ENCODE measurements at places on chromosomes 4 and X. TPM values are rescaled to one million over a fixed set of nuclear protein-coding genes. Genes with fewer than 3 reads are reported as not detected.

DNA sequence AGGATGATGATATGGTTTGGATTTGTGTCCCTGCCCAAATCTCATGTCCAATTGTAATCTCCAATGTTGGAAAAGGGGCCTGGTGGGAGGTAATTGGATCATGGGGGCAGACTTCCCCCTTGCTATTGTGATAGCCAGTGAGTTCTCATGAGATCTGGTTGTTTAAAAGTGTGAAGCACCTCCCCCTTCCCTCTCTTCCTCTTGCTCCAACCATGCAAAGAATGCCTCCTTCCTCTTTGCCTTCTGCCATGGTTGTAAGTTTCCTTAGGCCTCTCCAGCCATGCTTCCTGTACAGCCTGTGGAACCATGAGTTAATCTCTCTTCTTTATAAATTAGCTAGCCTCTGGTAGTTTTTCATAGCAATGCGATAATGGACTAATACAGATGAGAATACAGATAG, 19.7 kb upstream of the ALG13 start:
- no peak for DNase-seq

DNA sequence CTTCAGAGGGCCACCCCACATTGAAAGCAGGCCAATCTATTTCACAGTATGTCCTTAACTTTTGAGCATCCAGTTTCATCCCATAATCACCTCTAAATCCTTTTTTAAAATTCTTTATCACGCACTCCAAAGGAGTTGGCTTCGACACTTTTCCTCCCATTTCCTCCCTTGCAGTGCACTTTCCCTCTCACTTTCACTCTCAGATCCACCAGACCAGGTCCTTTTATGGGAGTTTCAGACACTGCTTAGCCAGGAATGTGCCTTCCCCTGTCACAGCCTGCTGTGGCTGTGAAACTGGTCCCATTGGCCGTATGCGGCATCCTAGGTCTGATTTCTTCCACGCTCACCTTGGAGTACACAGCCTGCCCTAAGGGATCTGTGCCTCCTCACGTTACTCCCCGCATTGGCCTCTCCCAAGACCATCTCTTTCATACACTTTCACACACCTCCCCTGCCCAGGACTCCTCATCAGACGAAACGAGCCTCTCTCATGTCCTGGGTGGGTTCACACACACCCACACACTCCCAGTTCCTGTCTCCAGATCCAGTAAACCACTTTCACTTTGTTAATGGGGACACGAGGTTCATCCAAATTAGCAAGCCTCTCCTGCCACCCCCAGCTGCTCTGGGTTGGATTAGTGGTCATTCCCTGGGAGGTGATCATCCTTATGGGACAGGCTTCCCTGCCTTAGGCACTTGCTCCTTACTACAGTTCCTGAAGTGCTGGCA, 10.0 kb upstream of the RHOXF2B start:
- DNase-seq, result no peak

GRCh38 chr4:165963621-165964020, 90.6 kb downstream of the TLL1 start:
- no peak for DNase-seq

- no peak for DNase-seq
Observed at GRCh38 chr4:89879215-89879614, 15.4 kb upstream of the MMRN1 start.

DNA sequence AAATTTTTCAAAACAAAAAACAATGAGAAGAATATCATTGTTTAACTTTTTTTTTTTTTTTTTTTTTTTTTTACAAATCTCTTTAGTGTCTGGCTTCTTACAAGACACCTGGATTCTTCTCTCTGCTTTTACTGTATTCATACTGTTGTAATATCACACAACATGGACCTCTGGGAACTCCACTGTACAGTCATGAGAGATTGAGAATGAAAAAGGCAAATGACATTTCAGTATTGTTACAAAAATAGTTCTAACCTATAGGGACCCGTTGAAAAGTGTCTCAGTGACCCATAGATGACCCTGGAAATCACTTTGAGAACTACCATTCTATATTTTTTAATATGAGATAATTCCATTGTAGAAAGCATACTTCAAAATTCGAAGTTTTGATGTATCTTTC, 124.4 kb downstream of the SLIT2 start:
- DNase-seq, result no peak

- peak; percentile 24 for DNase-seq
Observed at GRCh38 chr4:11565899-11566298, 137.2 kb upstream of the HS3ST1 start.

GRCh38 chr4:100742045-100742444, 224.2 kb upstream of the EMCN start:
- DNase-seq, result no peak

Gene TKTL1
- total RNA-seq, result 0.23 TPM

DNA sequence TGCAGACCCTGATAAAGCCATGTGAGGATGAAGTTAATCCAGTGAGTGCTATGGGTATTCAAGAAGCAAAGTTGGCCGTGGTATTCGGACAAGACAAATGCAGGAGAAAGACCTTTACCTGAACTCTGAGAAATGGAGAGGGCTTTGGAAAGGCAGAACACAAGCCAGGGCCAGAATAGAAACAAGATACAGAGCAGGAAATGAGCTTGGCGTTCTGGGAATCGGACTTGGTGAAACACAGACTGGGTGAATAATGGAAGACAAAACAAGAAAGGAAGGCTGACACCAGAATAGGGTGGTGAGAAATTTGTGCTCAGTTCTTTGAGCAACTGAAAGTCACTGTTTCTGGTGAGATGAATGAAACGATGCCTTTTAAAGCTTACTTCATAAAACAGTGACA, 83.3 kb downstream of the VEGFC start:
- DNase-seq, result no peak

- DNase-seq, result no peak
Observed at GRCh38 chrX:68249903-68250302, 183.4 kb downstream of the OPHN1 start.

DNA sequence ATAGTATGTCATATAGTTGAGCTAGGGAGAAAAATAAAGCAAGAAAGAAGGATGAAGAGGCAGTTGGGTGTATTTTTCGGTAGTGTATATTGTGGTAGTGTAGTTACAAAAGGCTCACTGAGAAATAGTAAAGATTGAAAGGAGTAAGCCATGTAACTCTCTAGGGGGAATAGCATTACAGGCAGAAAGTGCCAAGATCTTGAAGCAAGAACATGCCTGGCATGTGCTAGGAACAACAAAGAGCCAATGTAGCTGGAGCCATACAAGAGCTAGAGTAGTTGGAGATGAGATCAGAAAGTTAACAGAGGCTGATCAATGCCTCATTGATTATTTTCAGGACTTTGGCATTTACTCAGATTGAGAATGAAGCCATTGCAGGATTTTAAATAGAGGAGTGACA, 3.0 kb downstream of the ABCE1 start:
- no peak for DNase-seq

DNA sequence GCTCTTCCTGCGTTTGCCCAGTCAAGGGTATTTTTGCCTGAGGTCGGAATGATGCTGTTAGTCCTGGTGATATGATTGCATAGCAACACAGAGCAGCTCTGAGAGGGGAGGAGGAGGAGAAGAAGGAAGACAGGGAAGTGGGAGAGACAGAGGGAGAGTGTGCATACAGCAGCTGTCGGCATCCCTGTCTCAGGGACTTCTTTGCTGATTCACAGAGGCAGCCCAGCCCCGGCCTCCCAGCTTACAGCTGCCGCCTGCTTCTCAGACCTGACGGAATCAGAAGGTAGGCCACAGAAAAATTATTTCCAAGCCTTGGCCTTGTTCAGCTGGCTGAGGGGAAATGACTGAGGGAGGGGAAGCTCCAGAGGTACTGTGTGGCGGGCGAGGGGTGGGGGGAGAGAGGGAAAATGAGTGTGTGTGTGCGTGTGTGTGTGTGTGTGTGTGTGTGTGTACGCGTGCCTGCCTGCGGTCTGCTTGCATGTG, 319 bp downstream of the DRP2 start:
- peak; percentile 16 for DNase-seq

Gene ZFP92
- total RNA-seq, result 0.98 TPM

- no peak for DNase-seq
Observed at GRCh38 chr4:92307866-92308265, 4.1 kb downstream of the GRID2 start.

Gene CPLX1
- 0.28 TPM for total RNA-seq

- no peak for DNase-seq
Observed at GRCh38 chr4:177016541-177017141, 223.9 kb upstream of the VEGFC start.

DNA sequence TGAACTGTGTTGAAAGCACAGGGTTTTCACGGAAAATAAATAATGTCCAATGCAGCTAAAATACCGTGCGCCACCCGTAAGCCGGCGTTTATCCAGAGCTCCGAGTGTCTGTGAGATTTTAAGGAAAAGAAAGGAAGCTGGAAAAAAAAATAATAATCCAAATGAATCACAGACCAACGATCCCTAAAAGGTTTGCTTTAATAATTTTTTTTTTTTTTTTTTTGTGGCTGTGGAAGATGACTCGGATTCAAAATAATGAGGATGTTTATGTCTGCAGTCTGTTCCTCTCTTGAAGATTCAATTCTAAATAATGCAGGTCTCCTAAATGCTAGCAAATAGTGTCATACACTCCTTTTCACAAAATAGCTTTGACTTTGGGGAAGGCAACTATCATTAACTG, 84.6 kb upstream of the PPP2R3B start:
- no peak for DNase-seq

DNA sequence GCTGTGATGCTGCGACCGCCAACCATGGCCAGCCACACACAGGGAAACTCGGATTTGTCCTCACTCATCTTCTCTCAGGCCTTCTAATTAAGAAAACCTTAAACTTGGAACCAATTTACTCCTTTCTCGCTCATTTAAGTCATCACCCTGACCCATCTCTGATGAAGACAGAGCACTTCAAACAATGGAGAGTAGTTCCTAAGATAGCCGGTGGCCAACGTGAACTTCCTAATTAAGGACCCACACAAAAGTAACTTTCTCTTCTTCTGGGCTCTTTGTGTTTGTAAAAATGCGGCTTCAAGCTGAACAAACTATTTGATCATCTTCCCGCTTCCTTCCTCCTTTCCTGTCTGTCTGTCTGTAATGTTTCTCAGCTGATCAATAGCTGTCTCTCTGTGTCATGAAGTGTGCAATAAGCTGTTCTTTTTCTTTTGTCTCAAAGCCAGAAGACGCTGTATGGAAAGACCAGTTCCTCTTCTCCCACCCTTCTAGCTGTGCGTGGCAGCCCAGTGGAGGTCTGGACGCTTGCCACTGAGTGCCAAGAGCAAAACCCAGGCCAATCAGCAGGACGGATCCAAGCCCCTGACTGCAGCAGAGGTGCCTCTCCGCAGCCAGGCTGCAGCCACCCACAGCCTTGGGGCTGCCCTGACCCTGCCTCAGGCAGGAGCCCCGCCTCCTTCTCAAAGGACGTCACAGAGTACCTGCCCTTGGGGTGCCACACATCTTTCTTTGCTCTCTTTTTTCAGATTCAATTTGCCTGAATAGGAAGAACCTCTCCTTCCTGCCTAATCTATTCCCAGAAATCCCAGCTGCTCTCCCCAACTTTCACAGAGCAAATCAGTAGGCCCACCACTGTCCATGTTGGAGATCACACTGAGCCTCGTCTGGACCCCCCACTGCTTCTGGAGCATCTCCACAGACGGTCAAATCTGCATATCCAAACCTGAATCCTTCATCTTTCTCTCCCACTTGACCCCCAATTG, 59.3 kb downstream of the MAML3 start:
- peak; percentile 86 for DNase-seq

DNA sequence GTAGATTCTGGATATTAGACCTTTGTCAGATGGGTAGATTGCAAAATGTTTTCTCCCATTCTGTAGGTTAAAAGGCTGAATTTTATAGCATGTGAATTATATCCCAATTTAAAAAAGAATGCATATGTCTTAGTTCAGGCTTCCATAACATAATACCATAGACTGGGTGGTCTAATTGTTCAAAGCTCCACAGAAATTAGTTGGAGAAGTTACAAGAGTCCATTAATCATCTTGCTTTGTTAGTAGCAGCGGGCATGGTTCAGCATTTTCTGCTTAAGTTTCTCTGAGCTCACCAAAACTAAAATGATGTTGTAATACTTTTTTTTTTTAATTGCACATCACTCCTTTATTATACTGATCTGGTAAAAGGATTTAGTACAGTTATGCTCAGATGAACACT, 1.8 kb downstream of the PGAM4 start:
- DNase-seq, result no peak

DNA sequence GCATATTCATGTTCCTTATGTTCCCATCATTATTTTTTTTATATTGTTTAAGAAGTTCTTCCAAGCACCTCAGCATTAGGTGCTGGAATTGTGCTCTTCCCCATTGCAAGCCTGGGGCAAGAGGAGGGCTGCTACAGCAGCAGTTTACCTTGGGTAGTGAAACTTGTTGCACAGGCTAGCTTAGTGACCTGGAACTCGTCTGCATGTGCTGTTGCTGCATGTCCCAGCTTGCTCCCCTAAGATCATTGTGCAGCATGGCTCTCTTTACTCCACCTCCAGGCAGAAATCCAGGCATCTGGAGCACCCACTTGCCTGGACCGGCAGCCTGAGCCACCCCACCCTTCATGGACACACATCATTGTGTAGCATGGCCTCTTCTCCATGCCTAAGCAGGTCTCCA, 776.0 kb downstream of the GLUD2 start:
- DNase-seq, result no peak

DNA sequence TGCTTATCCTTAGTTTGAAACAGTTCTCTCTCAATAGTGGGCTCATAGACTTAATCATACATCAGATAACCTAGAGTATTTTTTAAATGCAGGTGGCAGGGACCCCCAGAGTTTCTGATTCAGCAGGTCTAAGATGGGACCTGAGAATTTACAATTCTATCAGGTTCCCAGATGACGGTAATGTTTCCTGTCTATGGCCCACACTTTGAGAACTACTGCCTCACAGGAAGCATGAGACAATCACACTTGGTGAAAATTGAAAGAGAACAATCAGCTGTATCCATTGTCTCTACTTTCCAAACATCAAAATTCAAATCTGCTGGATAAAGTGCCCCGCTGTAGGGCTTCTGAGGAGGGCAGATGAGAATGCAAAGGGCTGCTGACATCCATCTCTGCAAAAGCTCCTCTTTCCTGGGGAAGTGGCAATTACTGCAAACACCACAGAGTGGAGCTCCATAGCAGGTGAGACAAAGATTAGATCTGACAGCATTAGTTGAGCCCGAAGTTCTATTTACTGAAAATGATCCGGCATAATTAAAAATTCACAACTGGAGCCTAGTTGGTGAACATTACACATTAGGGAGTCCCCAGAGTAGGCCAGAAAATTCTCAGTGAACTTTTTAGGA, 187.8 kb upstream of the MBNL3 start:
- peak; percentile 4 for DNase-seq

- no peak for DNase-seq
Observed at GRCh38 chr4:177403746-177404145, 38.5 kb downstream of the AGA start.

DNA sequence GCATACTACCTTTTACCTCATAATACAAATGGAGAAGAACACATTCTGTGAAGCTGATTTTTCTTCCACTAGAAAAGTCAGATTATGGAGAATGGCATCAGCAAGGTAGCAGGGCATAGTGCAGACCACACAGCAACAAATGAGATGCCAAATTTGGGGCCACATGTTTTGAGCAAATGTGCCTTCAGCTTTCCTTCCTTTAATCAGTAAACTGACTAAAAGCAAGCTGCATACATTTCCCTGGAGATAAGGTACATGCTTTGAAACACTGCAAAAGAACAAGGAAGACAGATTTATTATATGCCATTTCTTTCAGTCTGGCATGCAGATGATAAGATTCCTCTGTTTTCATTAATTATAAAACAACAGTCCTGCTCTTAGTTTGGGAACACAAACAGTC, 67.1 kb upstream of the GUCY1A1 start:
- DNase-seq, result no peak
